ENCODE measurements at places on chromosomes 6 and 20.

DNA sequence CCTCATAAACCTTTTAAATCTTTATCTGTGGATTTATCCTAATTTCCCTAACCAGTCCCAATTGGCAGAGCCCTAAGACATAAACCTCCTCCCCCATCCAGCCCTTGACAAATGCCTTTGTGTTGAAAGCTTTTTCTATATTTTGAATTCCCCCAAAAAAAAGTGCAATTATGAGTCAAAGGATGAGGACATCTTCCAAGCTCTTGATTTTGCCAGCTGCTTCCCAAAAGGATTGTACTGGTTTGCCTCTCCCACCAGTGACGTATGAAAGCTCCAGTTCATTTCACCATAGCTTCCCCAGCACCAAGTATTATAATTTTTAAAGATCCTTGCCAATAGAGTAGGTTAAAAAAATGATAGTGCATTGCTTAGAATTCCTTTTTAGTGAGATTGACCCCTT lies 38.9 kb downstream of the SIRPA start:
- no peak for DNase-seq

DNA sequence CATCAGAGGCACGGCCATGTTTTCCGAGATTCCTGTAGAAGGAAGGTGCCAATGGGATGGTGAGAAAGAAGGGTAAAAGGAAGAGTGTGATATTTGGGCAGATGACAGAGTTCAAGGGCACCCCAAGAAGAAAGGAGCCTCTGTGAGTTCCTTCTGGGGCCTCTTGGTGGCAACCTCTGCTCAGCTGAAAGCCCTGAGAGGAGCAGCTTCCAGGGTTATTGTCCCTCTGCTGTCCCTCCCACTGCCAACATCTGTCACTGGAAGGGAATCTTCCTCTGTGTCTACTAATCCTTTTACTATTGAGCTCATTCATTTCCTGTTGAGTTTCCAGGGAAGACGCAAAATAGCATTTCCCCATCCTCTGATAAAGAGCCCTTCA lies 40.0 kb upstream of the KCNK16 start:
- no peak for DNase-seq

- DNase-seq = no peak
Observed at GRCh38 chr6:42010185-42010891, 40.0 kb upstream of the TAF8 start.

DNA sequence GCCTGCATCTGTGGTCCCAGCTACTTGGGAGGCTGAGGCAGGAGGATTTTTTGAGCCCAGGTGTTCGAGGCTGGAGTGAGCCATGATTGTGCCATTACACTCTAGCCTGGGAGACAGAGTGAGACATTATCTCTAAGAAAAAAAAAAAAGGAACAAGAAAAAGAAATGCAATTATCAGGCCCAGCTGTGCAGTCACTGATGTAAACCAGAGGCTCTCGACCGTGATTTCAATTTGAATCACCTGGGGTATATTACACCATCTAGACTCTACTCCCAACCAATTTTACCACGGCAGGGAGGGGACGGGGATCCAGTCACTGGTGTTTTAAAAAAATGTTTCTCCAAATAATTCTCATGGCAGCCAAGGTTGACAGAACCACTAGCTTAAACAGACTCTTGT lies 48.8 kb upstream of the NKX2-2 start:
- no peak for DNase-seq

Measured in NCI-H1694 (cell line).